Midbrain (tissue), 1 donor: ENCODE measurements at places on chromosomes 2 and 18.

- DNase-seq: no peak
These were observed 29.4 kb downstream of the KANSL3 start for GRCh38 chr2:96608469-96609455.

DNA sequence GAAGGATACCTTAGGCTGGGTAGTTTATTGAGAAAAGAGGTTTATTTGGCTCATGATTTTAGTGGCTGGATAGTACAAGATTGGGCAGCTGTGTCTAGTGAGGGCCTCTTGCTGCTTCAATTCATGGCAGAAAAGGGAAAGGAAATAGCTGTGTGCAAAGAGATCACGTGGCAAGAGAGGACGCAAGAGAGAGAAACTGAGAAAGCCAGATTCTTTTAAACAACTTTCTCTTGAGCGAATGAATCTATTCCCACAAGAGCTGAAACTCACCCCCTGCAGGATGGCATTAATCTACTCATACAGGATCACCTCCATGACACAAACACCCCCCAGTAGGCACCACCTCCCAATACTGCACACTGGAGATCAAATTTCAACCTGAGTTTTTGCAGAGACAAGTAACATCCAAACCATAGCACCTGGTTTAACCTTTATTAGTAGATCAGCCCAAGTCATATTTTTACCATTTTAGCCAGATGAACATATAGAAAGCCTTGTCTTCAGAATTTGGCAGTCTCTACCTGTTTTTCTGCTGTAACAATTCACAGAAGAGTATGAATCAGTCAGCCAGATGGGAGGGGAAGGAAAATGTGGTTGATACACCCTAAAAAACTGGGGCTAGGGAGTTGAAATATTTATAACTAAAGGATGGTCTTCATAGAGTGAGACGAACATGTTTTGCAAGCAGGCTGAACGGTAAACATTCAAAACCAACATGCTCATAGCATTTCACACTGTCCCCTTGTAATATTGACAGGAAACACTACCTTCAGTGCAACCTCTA is 73.9 kb upstream of the NCKAP5 start:
- DNase-seq: no peak

GRCh38 chr2:23661276-23662050 is 265.5 kb downstream of the ATAD2B start:
- no peak for DNase-seq

- no peak for DNase-seq
These were observed 36.0 kb downstream of the GCA start for GRCh38 chr2:162379719-162380580.

DNA sequence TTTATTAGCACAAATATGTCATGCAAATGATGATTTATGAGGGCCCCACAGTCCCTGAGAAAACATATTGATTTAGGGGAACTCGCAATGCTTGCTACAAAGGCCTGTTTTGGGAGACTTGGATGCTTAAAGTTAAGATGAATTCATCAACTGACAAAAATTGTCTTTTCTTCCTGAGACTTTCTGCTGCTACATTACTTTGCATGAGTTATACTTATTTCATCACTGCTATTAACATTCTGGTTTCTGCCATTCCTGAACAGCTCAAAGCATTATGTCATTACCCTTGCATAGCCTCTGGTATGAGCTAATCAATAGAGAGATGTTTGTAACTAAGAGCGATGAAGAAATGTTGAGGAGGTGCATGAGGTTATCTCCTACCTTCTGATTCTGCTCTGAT is 74.4 kb downstream of the SOX11 start:
- DNase-seq: no peak

- DNase-seq: no peak
These were observed 598.6 kb downstream of the NYAP2 start for GRCh38 chr2:225998116-225998515.

DNA sequence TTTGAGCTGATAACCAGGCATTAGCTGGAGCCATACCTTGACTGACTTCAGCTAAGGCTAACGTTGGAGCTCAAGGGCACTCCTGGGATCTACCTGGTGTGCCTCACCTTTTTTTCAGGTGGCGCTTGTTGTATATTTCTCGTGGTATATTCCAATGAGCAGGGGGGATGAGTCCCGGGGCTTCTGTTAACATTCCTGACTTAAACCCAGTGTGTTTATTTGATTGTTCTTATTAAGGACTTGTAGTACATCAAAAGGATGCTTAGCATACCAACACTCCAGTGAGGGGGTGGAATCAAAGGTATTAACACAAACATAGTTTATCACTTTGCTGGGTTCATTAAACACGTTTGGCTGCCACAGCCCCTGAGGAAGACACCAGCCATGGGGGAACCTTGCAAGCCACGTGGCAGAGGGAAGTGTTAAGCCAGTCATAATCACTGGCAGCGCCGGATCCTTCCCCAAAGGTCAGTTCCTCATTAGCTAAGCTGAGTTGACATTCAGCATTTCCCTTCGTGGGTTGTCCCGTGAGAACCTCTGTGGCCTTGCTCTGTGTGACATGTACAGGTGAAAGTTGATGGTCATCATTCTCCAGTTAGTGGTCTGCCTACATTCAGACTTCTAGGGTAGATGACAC is 119.5 kb upstream of the MCFD2 start:
- DNase-seq: peak; percentile 19

GRCh38 chr2:11292464-11293255 is 51.8 kb downstream of the ROCK2 start:
- DNase-seq: no peak

DNA sequence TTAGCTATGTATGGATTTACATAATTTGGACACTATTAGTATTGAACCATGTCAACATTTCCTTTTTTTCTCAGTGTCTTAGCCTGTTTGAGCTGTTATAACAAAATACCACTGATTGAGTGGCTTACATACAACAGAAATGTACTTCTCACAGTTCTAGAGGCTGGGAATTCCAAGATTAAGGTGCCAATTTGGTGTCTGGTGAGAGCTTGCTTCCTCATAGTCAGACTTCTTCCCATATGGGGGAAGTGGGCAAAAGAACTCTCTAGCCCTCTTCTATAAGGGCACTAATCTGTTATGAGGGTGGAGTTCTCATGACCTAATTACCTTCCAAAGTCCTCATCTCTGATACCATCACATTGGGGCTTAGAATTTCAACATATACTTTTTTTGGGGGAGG is 12.6 kb downstream of the ZNF804A start:
- DNase-seq: no peak

DNA sequence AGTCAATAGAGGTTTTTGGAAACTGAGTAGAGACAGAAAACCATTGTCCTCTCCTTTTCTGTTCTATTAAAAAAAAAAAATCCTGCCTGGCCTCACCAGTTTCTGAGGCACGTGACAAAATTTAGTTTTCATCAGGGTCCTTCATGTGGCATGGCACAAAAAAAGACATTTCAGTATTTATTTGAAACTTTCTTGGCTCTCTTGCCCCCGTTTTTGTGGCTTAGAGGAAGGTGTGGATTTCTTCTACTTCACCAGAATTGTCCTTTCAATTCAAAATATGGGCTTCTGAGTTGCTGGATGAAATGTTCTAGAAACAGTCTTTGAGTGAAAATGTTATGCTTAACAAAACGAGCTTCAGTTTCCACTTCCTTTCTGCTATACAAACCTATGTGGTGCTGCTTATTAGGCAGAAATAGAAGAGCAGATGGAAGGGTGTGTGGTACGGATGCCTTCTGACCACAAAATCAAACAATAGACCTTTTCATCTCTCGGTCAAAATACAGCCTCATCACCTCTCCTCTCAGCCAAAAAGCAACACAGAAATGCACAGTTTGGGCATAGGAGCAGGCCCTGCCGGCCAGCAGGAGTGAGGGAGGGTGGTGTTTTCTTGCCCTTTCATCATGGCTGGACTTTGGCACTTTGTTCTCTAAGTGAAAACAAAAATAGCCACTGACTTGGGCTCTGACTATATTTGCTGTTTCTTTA is 89.2 kb downstream of the SH3RF3 start:
- no peak for DNase-seq

DNA sequence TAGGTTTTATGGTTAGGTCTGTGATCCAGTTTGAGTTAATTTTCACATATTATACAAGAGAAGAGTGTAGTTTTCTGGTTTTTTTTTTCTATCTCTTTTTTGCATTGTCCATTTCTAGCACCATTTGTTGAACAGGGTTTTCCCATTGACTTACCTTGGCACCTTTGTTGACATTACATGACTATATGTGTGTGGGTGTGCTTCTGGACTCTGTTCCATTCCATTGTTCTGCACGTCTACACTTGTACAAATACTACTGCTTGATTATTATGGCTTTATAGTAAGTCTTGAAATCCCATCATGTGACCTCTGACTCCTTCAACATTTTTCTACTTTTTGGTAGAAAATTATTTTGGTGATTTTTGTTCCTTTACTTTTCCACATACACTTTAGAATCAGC is 38.7 kb downstream of the UBE2F start:
- DNase-seq: no peak

GRCh38 chr2:104472076-104472475 is 381.8 kb upstream of the POU3F3 start:
- DNase-seq: no peak

DNA sequence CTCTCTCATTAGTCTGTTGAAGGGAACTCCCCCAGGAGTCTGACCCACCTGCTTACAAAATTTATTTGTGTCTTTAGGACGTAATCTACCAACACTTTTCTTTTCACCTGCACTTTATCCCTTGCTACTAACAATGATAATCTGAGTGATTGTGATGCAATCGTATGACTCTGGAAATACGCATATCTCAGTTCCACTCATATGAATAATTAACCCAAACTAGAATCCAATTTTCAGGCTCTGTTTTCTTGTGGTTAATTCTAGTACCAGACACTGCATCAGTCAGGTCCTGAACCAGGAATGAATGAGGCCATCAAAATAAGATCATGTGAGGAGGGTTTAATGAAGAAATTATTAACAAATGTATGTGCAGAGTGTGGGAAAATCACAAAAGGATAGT is 158.4 kb upstream of the SRD5A2 start:
- DNase-seq: no peak

GRCh38 chr2:213544940-213545339 is 260.7 kb downstream of the SPAG16 start:
- no peak for DNase-seq

GRCh38 chr2:199841409-199841808 is 9.6 kb downstream of the FTCDNL1 start:
- no peak for DNase-seq

DNA sequence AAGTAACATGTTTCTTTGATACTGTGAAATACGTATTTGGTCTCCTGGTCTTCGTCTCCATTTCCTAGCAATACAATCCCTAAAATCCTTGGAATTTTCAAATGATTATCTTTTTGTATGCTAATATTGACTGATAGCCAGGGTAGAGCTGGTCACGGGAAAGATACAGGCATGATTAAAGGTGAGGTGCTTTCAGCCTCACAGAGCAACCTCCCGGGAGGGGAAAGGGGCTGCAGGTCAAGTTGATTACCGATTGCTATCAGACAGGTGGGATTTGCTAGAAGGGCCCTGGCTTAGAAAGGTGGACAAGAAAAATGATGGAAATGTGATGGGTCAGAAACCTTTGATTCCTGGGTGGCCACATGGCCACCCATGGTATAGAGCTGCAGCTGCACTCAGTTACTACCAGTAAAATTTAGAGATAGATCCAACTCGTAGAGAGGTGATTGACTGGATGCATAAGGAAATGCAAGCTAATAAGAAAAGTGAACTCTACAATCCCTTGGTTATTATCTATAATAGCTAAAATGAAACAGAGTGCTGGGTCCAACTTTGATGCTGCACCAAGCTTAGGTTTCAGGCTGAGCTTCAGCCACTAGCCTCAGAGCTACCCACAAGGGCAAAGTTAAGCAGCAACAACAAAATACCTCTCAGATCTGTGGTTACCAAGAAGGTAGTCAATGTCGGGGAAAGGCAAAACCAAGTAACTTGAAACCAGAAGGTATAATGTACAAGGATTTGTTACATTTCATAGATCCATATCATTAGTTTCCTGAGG is 15.3 kb downstream of the YPEL5 start:
- no peak for DNase-seq

DNA sequence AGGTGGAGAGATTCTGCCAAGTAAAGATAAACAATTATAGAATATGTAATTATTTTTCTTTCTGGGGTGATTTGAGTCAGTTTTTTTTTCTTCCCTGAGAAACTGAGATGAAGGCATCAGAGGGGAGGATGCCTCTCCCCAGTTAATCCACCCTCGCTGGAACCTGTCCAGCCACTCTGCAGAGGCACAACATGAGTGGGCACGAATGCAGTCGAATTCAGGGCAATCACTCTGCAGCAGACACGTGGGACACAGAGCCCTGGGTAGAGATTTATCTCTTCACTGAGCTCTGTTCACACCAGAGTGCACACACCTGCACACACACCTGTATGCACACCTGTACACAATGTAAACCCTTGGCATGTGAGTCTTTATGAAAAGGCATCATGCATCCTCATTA is 154.2 kb downstream of the DCDC2C start:
- DNase-seq: no peak

DNA sequence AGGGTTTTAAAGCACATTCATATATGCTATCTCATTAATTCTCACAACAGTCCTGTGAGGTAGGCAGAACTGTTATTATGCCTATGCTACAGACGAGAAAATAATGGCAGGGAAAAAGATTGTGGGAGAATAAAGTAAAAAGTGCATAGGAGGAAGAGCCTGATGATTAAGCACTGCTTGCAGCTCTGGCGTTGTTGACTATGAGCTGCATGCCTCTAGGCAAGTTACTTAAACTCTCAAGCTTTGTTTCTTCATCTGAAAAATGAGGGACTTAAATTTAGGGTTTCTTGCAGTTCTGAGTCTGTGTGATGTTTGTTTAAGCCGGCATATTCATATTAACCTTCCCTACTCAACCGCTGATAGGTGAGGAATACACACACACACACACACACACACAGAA is 51.6 kb upstream of the RAPH1 start:
- no peak for DNase-seq

DNA sequence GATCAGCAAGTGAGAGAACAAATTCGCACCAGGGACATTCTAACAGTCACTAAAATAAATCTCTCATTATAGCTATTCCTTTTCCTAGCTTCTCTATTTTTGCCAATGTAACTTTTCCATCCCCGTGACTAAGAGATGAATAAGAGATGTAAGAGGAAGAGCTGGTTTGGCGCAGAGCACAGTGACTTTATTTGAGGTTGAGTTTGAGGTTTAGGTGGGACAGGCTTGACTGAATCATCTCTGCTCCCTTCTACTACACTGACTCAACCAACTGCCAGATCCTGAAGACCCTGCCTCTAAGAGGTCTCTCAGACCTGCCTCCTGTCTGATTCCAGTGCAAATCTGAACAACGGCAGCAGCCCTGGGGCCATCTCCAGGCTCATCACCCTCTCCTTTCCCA is 28.0 kb downstream of the RFX8 start:
- no peak for DNase-seq

DNA sequence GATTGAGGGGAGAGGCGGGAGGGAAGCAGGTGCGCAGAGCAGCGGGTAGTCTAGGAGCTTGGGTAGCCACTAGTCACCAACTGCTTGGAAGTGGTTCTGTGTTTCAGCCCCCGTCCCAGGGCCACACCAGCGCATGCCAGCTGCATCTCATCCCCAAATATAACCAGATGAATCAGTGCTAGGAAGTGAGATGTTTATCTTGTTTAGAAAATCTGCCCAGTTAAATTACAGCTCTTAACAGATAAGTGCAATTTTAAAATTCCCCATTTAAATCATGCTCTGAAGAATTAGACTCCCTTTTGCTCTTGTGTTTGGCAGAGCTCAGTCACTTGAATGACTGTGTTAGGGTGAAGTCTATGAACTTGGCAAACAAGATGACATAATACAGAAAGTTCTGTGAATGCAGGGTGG is 193.8 kb downstream of the SEPTIN10 start:
- no peak for DNase-seq

GRCh38 chr2:219021591-219021990 is 19.7 kb downstream of the CFAP65 start:
- no peak for DNase-seq
